ENCODE measurements at places on chromosomes 11 and 22.

- no peak for DNase-seq
These were observed 26.3 kb upstream of the CXCR5 start for GRCh38 chr11:118857385-118857784.

- no peak for DNase-seq
These were observed 76.1 kb downstream of the C11orf58 start for GRCh38 chr11:16814410-16815046.

GRCh38 chr11:117941163-117941707 lies 12.0 kb upstream of the TMPRSS13 start:
- DNase-seq, result no peak

DNA sequence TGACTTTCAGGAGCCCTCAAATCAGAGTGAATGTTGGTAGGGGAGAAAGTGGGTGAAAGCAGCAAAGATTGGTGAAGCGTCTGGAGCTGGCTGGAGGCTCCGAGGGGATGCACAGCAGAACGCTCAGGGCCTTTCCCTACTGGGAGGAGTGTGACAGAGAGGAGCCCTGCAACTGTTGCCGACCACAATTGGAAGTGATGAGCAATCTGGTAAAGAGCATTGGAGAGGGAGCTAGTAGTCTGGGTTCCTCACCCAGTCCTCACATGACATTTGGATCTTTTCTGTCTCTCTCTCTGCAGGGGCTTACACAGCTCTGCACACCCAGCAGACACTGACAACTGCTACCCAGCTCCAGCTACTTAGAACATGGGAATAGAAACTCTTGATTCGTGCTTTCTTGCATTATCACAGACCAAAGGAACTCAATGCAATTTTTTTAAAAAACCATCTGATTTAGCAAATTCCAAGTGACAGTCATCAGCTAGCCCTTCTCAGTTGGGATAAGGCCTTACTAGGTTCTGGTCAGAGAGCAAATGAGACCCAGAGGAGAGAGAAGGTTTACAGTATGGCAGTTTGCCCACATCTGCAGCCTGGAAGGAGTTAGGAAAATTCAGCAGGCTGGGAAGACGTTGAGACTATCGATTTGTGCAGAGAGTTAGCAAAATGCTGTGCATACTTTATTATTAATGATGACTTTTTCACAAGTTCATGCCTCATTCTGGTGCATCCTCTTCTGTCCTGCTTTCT lies 278.0 kb upstream of the PLET1 start:
- no peak for DNase-seq

DNA sequence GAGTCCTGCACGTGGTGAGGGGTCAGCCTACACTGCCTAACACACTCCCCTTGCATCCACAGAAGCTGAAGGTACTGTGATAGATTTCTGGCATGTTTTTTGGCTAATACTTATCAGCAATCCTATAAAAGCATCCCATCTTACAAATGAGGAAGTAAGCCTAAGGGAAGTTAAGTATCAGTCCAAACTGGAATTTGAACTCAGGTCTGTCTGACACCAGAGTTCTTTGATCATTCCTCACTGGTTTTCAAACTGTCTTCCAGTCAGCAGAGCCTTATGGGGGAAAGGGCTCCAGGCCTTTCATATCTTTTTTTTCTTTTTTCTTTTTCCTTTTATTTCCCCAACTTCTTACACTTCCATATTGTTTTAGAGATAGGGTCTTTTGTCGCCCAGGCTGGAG lies 105.6 kb downstream of the RBFOX2 start:
- DNase-seq, result no peak

- no peak for DNase-seq
These were observed 24.1 kb upstream of the TUB start for GRCh38 chr11:8056810-8057463.

DNA sequence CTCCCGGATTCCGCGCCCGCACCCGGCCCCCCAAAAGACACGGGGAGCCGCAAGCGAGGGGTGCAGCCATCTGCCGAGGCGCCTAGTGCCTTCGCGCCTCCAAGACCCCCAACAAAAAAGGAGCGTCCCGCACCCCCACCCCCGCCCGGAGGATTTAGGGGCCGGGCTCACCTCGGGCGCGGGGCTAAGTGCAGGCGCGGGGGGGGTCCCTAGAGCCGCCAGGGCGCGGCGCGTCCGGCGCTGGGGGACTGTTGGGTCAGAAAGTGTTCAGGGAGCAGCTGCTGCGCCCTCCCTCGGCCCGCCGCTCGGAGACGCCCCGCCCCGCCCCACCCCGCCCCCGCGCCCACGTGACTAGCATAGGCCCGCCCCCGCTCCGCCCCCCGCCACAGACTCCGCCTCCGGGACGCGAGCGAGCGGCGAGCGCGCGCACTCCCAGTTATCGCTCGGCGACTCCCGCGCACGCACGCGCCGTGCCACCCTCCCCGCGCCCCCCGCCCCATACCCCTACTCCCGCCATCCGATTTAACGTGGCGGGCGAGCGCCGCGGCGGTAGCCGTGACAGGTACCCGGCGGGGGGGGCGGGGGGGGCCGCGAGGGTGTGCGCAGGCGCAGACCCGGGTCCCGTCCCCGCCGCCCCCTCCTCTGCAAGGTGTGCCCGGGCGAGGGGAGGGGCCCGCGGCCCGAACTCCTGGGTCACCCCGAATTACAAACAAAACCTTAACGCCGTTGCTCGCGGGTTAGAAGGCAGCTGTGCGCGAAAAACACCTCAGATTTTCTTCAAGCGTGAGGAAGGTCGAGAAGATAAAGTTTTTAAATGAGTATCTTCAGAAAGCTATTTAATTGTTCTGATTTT lies 56.2 kb downstream of the KCNJ4 start:
- peak; percentile 82 for DNase-seq

- no peak for DNase-seq
These were observed 7.4 kb downstream of the OTOG start for GRCh38 chr11:17554487-17554886.

DNA sequence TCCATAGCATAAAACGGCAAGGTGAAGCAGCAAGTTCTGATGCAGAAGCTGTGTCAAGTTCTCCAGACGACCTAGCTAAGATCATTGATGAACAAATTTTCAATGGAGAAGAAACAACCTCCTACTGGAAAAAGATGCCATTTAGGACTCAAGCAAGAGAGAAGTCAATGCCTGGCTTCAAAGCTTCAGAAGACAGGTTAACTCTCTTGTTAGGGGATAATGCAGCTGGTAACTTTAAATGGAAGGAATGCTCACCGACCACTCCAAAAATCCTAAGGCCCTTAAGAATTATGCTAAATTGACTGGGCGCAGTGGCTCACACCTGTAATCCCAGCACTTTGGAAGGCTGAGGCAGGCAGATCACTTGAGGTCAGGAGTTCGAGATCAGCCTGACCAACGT lies 31.3 kb downstream of the CLTCL1 start:
- no peak for DNase-seq
